ENCODE measurements at places on chromosomes 2 and 18. TPM values are rescaled to one million over a fixed set of nuclear protein-coding genes. Genes with fewer than 3 reads are reported as not detected.
A peak's percentile ranks its signal among the peaks of the same experiment; 100 is the strongest.

DNA sequence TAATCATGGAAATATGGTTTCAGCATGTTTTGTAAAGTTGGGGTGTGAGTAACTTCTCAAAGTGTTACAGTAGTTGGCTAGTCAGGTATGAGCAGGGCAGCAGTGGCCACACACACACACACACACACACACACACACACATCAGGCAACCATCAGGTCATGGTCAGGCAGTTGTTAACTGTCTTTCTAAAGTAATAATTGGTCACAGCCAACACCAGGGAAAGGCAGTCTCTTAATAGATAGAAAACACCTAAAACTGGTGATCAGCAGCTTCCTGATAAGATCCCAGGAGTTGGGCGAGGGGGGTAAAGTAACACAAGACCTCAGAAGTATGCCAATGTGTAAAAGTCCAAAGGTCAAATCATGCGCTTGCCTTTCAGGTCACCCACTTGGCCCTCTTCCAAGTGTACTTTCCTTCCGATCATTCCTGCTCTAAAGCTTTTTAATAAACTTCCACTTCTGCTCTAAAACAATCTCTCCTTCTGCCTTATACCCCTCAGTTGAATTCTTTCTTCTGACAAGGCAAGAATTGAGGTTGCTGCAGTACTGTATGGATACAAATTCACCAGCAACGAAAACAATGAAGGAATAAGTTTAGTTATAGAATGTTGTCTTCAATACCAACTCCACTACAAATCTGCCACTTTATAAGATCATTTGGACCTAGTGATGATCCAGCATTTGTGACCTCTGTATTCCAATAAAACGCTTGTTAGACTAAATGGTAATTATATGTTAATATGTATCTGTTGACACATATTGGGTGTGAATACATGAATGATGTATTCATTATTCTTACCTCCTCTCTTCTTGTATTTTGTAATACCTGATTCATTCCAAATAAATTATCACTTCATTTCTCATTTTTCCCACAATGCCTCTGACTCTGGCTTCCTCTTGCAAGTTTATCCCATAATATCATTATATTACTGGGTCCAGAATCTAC, 254.3 kb downstream of the METTL4 start:
- DNase-seq = no peak

- no peak for DNase-seq
Measured at GRCh38 chr18:53142005-53142404, 802.0 kb downstream of the DCC start.

EMX1 gene
- total RNA-seq = not detected

- DNase-seq = no peak
Measured at GRCh38 chr2:1997409-1997808, 253.1 kb upstream of the PXDN start.

- DNase-seq = no peak
Measured at GRCh38 chr2:165924946-165925345, 28.6 kb downstream of the TTC21B start.

DNA sequence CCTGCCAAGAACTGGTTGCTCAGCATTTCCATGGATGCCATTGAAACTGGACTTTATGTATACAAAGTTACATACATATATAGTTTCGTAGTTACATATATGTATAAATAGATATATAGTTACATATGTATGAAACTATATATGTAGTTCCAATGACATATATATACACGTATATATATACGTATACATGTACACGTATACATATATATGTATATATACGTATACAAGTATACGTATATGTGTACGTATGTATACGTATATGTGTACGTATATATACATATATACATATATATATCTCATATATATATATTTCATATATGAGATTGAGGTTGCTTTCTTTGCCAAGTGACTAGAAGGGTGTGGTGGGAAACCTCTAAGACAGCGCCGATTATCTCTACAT, 10.6 kb upstream of the TMEM131 start:
- no peak for DNase-seq

- DNase-seq = no peak
Measured at GRCh38 chr18:49520661-49521145, 33.7 kb upstream of the C18orf32 start.

DNA sequence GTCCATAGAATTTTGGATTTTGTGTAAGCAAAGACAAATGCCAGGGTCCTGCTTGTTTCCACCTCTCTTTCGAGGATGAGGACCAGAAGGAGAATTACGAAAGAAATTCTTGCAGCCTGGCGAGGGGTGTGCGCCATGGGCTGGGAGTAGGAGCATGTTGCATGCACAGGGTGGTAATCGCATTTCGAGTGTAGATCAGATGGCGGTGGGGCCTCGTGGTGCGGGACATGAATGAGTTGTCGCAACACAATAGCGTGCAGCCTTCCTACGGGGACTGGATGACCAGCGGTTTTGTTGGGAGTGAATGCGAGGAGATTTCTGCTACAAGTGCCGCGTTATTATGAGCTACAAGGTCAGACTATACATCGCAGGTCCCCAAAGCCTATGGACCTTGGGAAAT, 4.2 kb upstream of the EN1 start:
- DNase-seq = no peak

C2orf78 gene
- not detected for total RNA-seq

GRCh38 chr2:81583311-81584108, 1279.0 kb upstream of the LRRTM1 start:
- DNase-seq = no peak

DNA sequence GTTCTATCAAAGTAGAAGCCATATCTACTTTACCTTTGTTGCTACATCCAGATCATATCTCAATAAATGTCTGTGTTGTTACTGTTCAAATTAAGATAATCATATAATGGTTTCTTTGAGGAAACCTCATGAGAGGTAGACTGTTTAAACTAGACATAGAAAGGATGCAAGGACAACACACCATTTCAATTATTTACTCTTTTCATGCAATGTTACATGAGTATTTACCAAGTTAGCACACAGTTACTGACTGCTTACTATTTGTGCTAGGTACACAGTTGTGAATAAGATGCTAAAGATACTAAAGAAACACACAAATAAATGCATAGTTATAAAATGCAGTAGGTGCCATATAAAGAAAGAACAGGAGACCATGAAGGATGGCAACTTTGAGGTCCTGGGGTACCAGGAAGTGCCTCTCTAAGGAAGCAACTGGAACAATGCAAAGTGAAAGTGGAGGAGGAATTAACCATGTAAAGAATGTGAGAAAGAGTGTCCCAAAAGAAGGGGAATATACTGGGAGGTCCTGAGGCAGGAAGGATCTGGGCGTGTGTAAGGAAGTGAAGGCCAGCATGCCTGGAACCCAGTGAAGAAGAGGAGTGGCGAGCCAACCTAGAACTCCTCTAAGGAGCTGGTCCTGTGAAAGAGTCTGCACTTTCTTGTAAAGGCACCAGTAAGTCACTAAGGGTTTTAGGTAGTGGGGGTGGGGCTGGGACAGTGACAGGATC, 39.4 kb downstream of the RBMS1 start:
- no peak for DNase-seq

DNA sequence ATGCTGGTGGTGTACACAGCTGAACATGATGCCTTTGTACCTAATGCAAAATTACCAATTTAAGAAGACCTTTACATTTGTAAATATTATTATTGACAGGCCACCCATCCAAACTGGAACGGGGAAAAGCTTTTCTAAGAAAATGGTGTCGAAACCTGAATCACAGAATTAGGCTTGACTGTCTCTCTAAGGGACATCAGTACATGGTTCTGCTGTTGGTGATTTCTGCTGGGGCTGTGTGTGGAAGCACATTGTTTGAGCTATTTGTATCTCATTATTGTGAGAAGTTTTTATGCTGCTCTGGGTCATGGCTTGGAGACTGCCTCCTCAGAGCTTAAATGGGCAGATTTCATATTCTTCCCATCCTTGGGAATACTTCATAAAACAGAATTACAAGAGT, 420.9 kb upstream of the POU3F3 start:
- DNase-seq = no peak

GRCh38 chr2:17757321-17757720, 3.4 kb downstream of the GEN1 start:
- no peak for DNase-seq

- no peak for DNase-seq
Measured at GRCh38 chr2:8794923-8795825, 42.2 kb downstream of the KIDINS220 start.

SGPP2 gene
- total RNA-seq = 30.6 TPM

- no peak for DNase-seq
Measured at GRCh38 chr18:77495982-77496690, 246.5 kb downstream of the GALR1 start.

CCT7 gene
- 216 TPM for total RNA-seq

MC2R gene
- total RNA-seq = not detected

KRTCAP3 gene
- total RNA-seq = not detected

GRCh38 chr2:42055573-42056514, 8.0 kb downstream of the PKDCC start:
- no peak for DNase-seq

RGPD4 gene
- total RNA-seq = 0.10 TPM

SLC5A7 gene
- 0.07 TPM for total RNA-seq

DNA sequence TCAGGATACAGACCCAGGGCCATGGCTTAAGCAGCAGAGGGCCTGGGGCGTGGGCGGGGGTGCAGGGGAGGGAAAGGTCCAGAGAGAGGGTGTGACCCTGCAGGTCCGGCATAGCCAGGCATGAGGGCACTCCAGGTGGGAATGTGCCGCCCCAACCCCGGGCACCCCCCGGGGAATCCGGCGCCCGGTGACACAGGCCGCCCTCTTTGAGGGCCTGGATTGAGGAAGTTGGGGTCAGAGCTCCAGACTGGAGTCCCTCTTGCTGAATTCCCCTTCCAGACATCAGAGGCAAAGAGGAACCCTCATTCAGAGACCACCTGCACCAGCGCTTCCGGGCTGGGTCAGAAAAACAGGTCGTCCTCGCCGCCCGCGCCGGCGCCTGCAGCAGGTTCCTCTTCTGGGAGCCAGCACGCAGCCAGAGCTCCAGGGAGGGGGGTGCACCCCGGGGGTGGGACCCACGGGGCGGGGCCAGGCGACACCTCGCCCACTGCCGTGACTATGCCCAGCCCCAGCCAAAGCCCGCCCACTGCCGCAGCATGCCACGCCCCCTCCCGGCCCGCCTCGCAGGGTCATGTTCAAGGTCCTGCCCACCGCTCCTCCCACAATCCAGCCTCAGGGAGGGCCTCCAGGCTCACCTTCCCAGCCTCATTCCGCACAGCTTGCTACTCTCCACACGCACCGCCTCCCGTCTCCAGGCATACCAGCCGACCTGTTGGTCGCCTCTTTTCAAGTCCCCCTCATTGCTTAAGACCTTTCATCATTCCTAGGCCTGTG, 98.3 kb upstream of the ID2 start:
- peak; percentile 97 for DNase-seq
